ENCODE measurements at places on chromosomes 3 and 15.
A peak's percentile ranks its signal among the peaks of the same experiment; 100 is the strongest.

GRCh38 chr3:53834429-53835095 is 11.7 kb downstream of the CHDH start:
- no peak for DNase-seq

DNA sequence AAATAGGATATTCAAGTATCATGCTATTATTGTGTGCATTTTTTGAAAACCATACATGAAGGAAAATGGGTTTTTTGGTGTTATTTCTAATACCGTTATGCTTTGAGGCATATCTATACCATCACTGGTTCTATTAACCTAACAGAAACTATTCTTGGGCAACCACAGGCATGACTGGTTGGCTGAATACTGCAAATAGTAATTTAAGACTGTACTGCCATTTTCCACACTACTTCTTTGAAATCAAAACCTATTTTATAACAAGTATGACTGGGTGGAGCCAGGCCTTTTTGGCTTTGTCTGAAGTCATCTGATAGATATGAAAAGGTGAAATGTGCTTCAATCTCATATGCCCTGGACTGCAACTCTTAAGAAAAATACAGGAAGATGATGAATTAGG is 115.1 kb downstream of the ULK4 start:
- DNase-seq, result no peak

GRCh38 chr3:196219194-196219969 is 3.0 kb downstream of the SLC51A start:
- peak; percentile 69 for DNase-seq

DNA sequence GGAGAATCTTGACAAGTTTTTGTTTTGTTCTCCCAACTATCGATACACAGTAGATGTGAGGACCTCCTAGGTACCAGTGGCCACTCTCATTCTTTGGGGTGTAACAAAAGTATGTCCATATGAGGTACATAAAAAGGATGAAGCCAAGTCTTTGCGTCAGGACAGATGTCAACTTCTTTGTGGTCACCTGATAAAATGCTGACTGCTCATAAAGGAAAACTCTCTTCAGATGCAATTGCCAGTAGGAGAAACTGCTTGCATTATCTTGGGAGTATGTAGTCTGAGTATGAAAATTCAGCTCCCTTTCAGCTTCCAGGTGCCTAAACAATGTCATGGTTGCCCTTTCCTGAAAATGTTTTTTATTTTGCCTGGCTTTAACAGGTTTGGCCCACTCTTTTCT is 123.8 kb upstream of the GOLIM4 start:
- no peak for DNase-seq

GRCh38 chr3:57068437-57069089 is 8.1 kb downstream of the SPATA12 start:
- peak; percentile 18 for DNase-seq

GRCh38 chr3:114958930-114959329 is 188.2 kb downstream of the ZBTB20 start:
- no peak for DNase-seq

GRCh38 chr3:96803870-96804269 is 10.5 kb upstream of the EPHA6 start:
- no peak for DNase-seq

GRCh38 chr15:56837273-56837672 is 81.2 kb upstream of the TCF12 start:
- no peak for DNase-seq

DNA sequence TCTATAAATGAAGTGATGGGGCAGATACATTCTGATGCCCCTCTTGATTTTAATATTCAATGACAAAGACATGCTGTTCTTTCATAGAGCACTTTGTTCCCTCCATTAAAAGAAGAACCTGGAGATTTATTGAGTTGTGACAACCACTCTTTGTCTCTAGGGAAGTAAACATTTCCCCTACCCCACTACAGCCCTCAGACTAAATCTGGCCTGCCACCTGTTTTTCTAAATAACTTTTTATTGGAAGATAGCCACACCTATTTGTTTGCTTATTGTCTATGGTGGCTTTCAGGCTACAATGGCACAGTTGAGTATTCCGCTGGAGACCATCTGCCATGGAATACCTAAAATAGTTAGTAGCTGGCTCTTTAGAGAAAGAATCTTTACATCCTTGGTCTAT is 41.2 kb upstream of the ZNF385D start:
- no peak for DNase-seq

- DNase-seq, result no peak
Observed at GRCh38 chr3:193377591-193377990, 962 bp downstream of the ATP13A5 start.

DNA sequence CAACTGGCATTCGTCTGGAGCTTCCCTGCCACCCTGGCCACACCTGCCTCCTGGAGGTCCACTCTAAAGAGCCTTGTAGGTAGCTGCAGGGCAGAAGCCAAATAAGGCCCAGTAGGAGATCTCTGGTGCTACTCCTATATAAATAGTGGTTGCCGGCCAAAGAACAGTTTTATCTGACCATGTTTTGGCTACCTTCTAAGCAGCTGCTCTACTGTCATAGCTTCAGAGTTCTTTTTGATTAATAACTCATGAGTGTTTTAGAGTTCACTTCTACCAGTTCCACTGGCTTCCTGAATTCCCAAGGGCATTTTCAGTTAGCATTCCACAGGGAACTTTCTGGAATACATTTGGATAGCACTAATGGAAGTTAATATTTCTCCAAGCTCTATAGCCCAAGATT is 154.6 kb downstream of the B3GALNT1 start:
- no peak for DNase-seq

DNA sequence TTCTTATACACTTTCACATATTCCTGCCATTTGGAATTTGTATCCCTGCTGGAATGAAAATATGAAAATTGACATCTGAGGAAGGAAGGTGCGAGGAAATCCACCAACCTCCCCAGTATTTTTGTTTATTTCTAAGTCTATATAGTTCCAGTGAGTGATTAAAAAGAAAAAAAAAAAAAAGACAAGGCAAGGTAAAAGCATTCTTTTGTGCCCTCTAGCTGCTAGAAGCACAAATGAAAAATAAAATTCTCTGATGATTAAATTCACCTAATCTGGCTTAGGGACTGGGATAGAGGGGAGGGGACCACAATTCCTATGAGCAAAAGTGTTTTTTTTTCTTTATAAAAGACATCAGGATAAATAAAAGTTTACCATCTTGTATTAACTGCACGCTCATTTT is 370.9 kb downstream of the NR2F2 start:
- no peak for DNase-seq

- peak; percentile 88 for DNase-seq
Observed at GRCh38 chr3:197494366-197495058, 61.3 kb downstream of the BDH1 start.

DNA sequence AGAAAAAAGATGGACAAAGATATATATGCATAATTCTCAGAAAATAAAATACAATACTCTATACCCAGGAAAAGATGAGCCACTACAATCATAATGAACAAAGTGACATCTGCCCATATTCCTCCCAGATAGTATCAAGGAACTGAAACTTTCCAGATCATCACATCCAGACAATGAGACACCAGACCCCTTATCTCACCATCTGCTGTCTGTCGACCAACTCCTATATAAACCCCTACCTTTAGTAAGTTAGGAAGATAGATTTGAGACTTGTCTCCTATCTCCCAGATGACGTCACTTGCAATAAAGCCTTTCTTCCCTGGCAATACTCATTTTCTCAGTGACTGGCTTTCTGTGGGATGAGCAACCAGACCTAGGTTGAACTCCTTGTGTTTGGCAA is 1071.6 kb downstream of the PLOD2 start:
- no peak for DNase-seq

DNA sequence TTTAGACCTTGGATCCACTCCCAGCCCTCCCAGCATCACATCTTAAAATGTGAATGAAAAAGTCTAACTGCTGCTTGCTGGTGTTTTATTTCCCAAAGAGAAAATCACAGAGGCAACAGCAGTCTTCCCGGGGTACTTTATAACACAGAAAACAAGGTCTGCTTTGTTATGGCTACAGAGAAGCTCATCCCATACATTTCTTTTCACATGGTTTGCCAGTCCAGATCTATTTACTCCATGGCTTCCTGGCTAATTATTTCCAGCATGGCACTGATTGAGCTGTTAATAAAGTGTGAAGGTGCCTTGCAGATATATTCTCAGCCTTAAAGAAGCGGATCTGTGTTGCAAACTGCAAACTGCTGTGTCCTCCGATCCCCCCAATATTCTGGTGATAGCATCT is 466.1 kb upstream of the CFAP20DC start:
- no peak for DNase-seq

- no peak for DNase-seq
Observed at GRCh38 chr3:4462369-4463040, 4.6 kb downstream of the SUMF1 start.

GRCh38 chr3:106913111-106913698 is 464.0 kb upstream of the CCDC54 start:
- no peak for DNase-seq

GRCh38 chr15:38864827-38865581 is 300.4 kb upstream of the RASGRP1 start:
- DNase-seq, result no peak

DNA sequence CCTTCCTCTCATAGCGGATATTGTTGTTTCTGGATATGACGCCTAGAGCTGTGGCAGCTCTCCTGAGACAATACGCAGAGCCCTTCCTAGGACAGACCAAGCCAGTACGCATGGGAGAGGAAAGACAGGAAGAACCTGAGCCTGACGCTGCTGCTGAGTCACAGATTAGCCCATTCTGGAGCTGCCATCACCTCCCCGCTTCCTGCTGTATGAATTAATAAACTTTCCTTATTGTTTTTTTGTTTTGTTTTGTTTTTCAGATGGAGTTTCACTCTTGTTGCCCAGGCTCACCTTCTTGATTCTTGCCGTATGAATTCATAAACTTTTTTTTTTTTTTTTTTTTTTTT is 67.0 kb downstream of the PPCDC start:
- no peak for DNase-seq

DNA sequence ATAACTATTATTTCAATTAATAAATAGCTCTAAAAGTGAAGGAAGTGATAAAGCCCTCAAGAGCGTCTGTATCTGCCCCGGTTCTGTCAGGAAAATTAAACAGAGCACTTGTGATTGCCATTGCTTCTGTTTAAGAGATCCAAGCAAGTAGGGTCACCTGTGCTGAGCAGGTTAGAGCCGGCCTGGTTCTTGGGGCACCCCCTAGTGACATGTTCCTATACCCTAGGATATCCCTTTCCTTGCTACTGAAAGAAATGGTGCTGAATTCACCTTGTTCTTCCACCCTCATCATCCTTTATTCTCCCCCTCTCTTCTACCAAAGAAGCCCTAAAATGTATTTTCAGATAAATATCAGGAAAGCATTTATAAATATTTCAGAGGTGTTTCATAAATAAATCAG is 323.5 kb downstream of the RORA start:
- DNase-seq, result no peak

DNA sequence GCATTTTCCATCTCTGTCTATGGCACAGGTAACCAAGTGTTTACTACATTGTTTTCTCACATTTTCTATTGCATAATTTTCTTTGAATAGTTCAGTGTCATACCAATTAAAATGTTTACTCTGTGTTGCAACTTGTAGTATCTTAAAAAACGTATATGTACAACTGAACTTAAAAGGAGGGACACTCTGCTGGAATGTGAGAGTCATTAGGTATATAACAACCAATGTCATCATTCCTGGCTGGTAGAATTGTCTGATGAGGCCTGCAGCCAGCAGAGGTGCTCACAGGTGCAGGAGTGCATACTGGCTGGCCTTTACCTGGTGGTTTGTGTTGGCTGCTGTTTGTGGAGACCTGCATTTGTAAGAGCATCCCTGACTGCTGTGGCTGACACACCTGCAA is 19.1 kb upstream of the RARRES1 start:
- DNase-seq, result no peak

GRCh38 chr3:182911782-182912111 is 68.6 kb downstream of the DCUN1D1 start:
- no peak for DNase-seq

GRCh38 chr15:74907163-74907870 is 666 bp upstream of the FAM219B start:
- no peak for DNase-seq

GRCh38 chr3:16476636-16477035 is 36.9 kb downstream of the RFTN1 start:
- no peak for DNase-seq

- no peak for DNase-seq
Observed at GRCh38 chr15:85568261-85568808, 187.9 kb downstream of the AKAP13 start.

GRCh38 chr3:18224426-18224825 is 200.7 kb downstream of the SATB1 start:
- DNase-seq, result no peak

GRCh38 chr15:83352119-83352518 is 67.7 kb upstream of the BNC1 start:
- DNase-seq, result no peak

GRCh38 chr15:88982304-88982945 is 69.2 kb upstream of the MFGE8 start:
- DNase-seq, result no peak

- no peak for DNase-seq
Observed at GRCh38 chr3:102661707-102662497, 227.1 kb downstream of the ZPLD1 start.

GRCh38 chr3:15113471-15113870 is 14.5 kb upstream of the RBSN start:
- DNase-seq, result no peak

DNA sequence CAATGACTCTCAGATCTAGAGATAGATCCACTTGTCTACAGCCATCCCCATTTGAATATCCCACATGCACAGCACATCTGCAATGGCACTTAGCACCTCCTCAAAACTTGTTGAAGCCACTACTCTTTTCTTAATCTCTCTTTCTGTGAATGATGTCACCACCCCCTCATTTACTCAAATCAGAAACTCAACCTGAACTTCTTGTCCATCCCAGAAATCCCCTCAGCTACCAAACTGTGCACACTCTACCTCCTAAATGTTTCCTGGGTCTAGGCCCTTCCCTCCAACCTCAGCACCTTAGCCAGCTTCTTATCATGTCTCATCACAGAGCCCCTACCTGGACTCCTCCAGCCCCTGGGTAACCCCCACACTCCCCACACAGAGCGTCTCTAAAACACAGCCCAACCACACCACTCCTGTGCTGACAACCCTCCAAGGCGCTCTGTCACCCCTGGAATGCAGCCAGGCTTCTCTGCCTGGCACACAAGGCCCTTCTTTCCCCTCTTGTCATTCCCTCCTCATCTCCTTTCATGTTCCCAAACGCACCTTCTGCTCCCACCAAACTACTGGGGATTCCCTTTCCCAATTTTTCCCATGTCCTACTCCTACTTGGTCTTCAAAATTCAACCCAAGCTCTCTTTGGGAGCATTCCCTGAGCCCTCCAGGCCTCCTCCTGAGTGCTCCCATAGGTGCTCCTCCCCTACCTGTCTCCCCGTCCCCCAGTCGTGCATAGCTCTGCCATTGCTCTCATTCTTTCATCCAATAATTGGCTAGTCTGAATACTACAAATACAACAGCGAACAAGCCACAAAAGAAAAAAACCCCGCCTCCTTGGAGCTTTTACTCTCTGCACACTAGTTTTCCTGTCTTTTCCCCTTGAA is 39.8 kb upstream of the ZBTB38 start:
- no peak for DNase-seq

DNA sequence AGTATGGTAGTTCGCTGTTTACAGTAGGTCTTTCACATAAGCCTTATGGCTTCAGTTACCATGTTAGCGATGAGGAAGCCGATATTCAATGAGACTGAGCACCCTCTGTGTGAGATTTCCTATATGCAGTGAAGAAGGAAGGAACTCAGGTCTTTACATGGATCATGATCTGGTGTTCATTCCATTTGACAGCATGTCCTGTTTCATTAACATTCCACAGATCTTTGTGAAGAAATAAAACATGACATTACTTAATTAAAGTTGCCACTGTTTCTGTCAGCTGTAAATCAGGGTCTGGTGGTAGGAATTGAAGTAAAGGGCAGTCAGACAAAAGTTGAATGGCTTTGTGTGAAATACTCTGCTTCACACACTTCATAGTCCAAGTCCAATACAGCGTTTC is 768.6 kb downstream of the ZPLD1 start:
- no peak for DNase-seq
